Activated CD8-positive, alpha-beta memory T cell treated with anti-CD3 and anti-CD28 coated beads, Interleukin-2, amount 50 U/mL, for 48 hours (primary cell): ENCODE measurements at places on chromosomes 6 and 20.

DNA sequence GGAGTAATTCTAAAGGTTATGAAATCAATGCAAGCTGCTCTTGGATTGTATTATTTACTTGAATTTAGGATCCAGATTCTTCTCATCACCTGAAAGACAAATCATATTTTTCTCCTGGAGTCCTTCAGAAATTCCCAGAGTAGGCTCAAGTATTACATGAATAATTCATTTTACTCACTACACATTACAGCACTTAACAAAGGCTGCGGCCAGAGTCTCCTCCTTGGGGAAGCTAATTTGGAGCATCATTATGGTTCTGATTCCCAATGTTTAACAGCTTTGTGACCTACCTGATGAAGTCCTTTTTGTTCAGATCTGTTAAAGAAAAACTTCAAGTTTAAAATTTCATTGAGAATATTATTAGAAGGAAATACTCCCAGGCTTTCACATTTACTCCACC lies 28.7 kb downstream of the GRIK2 start:
- DNase-seq: no peak

GRCh38 chr6:138527411-138528088 lies 28.3 kb upstream of the NHSL1 start:
- DNase-seq: no peak

DNA sequence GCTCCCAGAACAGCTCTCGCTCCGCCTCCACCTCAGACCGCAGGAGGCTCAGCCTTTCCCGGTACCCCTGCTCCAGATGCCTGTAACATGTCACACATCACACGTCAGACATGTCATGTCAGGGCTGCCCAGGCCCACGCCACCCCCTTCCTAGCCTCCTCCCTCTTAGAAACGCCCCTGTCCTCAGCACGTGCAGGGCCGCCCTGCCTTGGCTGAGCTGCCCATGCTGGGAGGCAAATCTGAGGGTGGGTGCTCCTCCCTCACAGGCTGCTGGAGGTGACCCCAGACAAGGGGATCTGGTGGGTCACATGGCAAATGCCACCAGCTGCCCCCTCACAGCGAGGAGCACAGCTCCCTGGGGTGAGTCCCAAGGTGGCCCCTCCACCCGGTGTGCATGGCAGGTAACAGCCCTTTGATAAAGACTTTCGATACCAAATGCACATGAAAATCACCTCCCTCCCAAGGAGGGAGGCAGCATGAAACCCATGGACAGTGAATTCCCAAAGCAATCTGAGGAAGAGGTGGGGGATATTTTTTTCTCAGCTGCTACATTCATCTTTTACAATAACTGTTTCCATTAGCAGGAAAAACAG lies 84.1 kb downstream of the GINS1 start:
- DNase-seq: no peak

DNA sequence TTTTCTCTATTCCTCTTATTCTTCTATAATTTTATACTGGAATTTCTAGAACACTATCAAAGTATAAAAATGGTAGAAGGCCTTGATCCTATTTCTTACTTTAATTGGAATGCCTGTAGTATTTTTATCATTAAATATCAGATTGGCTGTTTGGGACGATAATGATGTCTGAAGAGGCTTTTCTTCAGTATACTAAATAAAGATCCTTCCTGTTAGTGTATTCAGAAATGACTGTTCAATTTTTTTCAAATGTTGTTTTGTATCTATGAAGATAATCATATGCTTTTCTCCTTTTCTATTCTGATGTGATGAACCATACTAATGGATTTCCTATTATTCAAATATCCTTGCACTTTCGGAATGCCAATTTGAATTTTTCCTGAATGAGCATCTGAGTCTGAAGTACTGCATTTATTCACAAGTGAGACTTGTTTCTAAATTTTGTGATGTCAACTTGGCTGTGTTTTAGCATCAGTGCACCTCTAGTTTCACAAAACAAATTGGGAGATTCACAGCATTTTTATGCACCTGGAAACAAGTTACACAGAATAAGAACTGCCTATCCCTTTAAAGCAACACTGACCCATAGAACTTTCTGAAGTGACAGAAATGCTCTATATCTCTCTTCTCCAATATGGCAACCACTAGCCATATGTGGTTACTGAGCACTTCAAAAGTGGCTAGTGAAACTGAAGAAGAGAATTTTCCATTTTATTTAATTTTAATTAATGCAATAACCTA lies 71.6 kb upstream of the PRND start:
- no peak for DNase-seq

DNA sequence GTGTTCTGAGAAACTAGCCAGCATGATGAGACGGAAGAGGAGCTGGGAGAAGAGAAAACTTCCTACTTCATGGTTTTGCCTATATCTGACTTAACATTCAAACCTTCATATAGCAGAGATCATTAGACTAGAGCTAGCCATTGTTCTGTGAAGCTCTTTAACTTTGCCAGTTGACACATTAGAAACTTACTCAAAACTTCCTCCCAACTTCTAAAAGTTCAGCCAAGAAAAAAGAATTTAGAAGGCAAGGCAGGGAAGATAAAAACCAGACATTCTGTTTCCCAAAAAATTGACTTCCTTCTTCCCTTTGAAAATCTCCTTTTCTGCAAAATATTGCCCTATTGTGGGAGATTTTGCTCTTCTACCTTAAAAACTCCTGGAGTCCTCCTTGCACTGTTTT lies 134.8 kb upstream of the UST start:
- no peak for DNase-seq

GRCh38 chr6:107511511-107511993 lies 21.6 kb downstream of the SOBP start:
- DNase-seq: no peak

GRCh38 chr20:9068233-9068801 lies 570 bp upstream of the PLCB4 start:
- no peak for DNase-seq
